NCI-H1694 treated with DMSO at 0.1 percent for 48 hours (cell line): ENCODE measurements at places on chromosomes 3 and 15.

DNA sequence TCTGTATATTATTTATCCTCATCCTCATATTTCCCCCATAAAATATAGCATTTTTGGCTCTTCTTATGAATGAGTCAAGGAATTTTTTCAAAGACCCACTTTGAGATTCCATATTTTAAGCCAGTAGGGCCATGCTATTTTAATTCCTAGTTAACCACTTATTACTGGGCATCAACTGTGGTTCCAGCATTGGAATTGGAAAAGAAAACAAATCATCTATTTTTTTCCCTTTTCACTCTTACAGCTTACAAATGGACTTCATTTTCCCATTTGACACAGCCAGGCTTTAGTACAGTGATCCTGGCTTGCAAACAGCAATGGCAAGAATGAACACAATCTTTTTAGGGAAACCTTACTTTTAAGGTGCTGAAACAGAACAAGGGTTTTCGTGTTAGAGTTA, 19.4 kb upstream of the PLCL2 start:
- no peak for DNase-seq

GRCh38 chr15:40368719-40369473, 10.9 kb downstream of the DISP2 start:
- no peak for DNase-seq

DNA sequence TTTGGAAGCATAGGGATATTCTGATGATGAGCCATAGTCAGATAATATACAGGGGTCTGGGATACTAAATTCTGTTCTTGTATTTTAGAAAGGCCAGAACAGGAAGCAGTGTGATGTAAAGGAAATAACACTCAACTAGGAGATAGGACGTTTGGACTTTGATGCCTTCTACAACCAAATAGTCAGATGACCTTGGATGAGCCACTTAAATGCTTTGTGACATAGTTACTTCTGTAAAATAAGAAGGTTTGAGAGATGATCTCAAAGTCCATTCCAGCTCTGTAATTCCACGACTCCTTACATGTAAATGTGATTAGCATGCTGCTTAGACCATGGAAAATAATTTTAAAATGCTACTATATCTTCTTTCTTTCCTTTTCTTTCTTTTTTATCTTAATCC, 29.5 kb upstream of the CCDC54 start:
- no peak for DNase-seq

- no peak for DNase-seq
These were observed 326.9 kb upstream of the NECTIN3 start for GRCh38 chr3:110744723-110745122.

DNA sequence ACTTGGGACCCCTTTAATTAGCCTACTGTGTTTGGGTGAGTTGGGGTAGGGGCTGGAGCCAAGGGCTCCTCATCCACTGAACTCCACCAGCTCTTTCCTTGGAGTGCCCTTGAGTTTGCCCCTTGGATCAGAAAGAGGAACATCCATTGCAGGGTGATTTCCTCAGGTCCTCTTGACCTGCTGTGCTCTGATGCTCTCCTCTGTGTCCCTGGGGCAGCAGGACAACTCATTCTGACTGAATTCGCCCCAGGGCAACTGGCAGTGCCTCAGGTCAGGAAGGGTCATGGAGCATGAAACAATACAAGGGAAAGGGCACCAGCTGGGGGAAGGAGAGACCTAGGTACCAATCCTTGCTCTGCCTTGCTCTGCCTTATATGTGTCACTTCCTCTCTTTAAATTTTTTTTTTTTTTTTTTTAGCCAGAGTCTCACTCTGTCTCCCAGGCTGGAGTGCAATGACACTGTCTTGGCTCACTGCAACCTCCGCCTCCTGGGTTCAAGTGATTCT, 47.8 kb downstream of the BSN start:
- no peak for DNase-seq

DNA sequence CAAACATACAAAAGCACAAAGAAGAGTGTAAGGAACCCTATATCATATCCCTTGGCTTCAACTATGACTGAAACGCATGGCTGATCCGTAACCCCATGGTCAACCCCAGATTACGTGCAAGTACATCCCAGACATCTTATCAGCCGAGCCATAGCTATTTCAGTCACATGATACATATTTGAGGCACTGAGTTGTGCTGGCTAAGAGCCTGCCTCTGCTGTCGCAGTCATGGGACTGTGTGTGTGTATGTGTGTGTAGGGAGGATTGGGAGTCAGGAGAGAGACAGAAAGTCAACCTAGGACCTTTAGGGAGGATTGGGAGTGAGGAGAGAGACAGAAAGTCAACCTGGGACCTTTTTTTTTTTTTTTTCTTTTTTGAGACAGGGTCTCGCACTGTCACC, 8.4 kb downstream of the ST6GAL1 start:
- no peak for DNase-seq
